ENCODE measurements at places on chromosomes 7 and 10. TPM values are rescaled to one million over a fixed set of nuclear protein-coding genes. Genes with fewer than 3 reads are reported as not detected.

The AQP1 gene
- 0.57 TPM for total RNA-seq

The AOC1 gene
- total RNA-seq = 0.15 TPM

The SPDYE1 gene
- not detected for total RNA-seq

The CYP3A7 gene
- total RNA-seq = not detected

The RSU1 gene
- total RNA-seq = 55.6 TPM

The PRKAG2 gene
- total RNA-seq = 71.6 TPM

The MSMB gene
- total RNA-seq = not detected

The FKBP6 gene
- total RNA-seq = not detected

The ADO gene
- total RNA-seq = 24.9 TPM

The TCTN3 gene
- 56.6 TPM for total RNA-seq

The PDE1C gene
- total RNA-seq = not detected

The FBXO24 gene
- total RNA-seq = 0.59 TPM

The GIMAP8 gene
- total RNA-seq = 0.10 TPM

The KLF6 gene
- 177 TPM for total RNA-seq

The NEUROG3 gene
- total RNA-seq = not detected

The CTAGE8 gene
- 5.2 TPM for total RNA-seq

The PTTG1IP2 gene
- total RNA-seq = not detected

The TCAF2 gene
- 0.28 TPM for total RNA-seq

The HOXA9 gene
- total RNA-seq = not detected

The FGL2 gene
- total RNA-seq = not detected

The NPSR1 gene
- not detected for total RNA-seq

The DENND11 gene
- 10.4 TPM for total RNA-seq

The PON1 gene
- total RNA-seq = not detected

The ZNF679 gene
- total RNA-seq = not detected

The SORCS1 gene
- not detected for total RNA-seq

The TMEM178B gene
- 0.39 TPM for total RNA-seq

The CALD1 gene
- 9.2 TPM for total RNA-seq

The XRCC2 gene
- 10.3 TPM for total RNA-seq

The ESYT2 gene
- total RNA-seq = 92.7 TPM

The ACHE gene
- total RNA-seq = 10.4 TPM

The SSC4D gene
- total RNA-seq = 1.6 TPM

The LRMDA gene
- 1.2 TPM for total RNA-seq

The CPED1 gene
- total RNA-seq = 0.39 TPM

The INMT gene
- 0.13 TPM for total RNA-seq

The GHRHR gene
- total RNA-seq = not detected

The PNLIPRP1 gene
- 0.95 TPM for total RNA-seq

The JCAD gene
- 40.7 TPM for total RNA-seq

The HMX2 gene
- total RNA-seq = 2.7 TPM

The PRSS37 gene
- not detected for total RNA-seq

The ODAD2 gene
- total RNA-seq = not detected

The TAS2R5 gene
- 0.77 TPM for total RNA-seq

The PIK3AP1 gene
- total RNA-seq = 2.6 TPM

The HYAL4 gene
- not detected for total RNA-seq

The TRIP6 gene
- total RNA-seq = 3.2 TPM

Measured in Panc1 (cell line).